NCI-H524 treated with DMSO at 0.1 percent for 48 hours (cell line): ENCODE measurements at places on chromosomes 2 and 18.

GRCh38 chr2:166375736-166376487, at the start of gene SCN9A:
SCN9A (minus strand) TSS chr2:166375944; CDS start chr2:166311756, 64,188 bp downstream.
- peak; percentile 57 for DNase-seq

GRCh38 chr2:103739921-103740320, 978.1 kb downstream of the TMEM182 start:
- DNase-seq, result no peak

DNA sequence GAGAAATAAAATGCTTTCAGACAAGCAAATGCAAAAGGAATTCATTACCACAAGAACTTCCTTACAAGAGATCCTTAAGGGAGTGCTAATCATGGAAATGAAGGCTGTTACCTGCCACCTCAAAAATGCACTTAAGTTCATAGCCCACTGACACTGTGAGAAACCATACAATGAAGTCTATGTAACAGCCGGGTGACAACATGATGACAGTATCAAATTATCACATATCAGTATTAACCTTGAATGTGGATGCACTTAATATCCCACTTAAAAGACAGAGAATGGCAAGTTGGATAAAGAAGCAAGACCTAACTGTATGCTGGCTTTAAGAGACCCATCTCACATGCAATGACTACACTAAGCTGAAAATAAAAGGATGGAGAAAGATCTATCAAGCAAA, 403.4 kb upstream of the MC4R start:
- no peak for DNase-seq

- DNase-seq, result peak; percentile 2
Measured at GRCh38 chr18:39389800-39390379, 1824.3 kb upstream of the CELF4 start.

DNA sequence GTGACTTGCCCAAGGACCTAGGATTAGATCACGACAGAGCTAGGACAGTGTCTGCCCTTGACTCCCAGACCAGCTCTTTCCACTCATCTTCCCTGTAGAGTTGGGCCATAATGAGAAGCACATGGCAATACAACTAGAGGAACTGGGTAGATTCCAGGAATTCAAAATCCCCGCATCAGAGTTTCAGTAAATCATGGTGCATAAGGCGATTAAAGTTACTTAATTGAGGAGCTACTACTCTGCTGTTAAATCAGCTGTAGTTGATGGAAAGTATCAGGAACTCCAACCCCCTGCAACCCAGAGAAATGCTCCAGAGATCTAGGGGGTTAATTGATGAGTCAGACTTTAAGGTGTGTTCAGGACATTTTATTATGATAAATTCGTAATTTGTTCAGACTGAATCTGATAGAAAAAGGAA, 5.7 kb downstream of the ANTXR1 start:
- no peak for DNase-seq

DNA sequence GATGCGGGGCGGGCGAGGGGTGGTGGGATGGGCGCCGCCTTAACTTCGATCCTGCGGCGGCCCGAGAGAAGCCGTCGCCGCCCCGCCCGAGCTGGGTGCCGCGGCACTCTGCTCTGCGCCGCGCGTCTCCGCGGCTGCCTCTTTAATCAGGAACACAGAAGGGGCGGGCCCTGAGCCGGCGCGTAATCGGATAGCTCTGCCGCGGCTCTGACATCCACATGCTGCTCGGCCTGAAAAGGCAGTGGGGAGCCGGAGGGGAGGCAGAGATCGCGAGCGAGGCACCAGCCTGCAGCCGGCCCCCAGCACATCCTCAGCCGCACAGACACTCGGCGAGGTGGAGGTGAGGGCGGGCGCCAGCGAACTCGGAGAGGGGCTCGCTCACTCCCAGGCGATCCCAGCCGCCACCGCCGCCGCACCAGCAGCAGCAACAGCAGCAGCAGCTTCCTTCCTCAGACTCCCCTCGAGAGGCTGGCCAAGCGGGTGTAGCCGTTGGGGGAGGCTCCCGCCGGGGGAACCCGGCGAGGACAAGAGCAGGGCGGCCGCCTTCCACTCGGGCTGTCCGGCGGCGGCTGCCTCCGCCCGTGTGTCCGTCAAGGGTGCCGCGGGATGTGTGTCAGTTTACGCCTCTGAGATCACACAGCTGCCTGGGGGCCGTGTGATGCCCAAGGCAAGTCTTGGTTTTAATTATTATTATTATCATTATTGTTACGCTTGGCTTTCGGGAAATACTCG, at the start of gene NRP2:
Gene NRP2 (plus strand): TSS at position 263 of the 732 bp plus-strand sequence. CDS start 790 bp downstream, outside the sequence.
- DNase-seq, result peak; percentile 59

- DNase-seq, result no peak
Measured at GRCh38 chr2:41989501-41990180, 58.2 kb upstream of the PKDCC start.

DNA sequence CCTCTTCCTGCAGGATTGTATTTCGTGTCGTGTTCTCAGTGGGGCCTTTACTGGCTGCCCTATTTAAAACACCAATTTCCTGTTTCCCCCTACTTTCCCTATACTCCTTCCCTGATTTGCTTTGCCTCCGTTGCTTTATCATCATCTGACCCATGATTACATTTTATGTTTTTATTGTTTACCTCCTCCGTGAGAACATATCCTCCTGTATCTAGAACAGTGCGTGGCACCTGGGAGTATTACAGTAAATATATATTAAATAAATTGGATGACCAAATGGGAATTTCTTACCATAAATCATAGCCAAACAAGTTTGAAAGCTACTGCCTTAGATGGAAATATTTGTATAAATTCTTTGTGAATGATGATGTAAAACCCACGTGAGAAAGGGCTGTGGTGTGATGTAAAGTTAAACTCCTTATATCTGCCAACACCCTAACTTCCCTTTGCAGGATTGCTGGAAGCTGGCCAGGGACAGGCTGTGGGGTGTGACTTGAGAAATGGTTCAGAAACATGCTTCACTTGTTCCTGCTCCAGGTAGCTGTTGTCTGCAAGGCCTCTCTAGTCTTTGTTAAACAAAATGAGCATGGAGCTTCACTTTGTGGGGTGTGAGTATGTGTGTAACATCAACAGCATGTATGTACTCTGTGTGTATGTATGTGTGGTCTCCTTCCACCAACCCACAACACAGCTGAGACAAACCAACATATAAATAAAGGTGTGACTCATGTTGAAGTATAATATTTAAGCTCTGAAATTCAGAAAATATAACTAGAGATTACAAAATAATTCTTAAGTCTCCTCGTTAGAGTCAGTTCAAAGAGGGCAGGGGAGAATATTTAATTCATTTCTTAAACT, 40.3 kb downstream of the LHCGR start:
- DNase-seq, result no peak

- no peak for DNase-seq
Measured at GRCh38 chr2:74399785-74400184, 19.7 kb upstream of the DCTN1 start.

DNA sequence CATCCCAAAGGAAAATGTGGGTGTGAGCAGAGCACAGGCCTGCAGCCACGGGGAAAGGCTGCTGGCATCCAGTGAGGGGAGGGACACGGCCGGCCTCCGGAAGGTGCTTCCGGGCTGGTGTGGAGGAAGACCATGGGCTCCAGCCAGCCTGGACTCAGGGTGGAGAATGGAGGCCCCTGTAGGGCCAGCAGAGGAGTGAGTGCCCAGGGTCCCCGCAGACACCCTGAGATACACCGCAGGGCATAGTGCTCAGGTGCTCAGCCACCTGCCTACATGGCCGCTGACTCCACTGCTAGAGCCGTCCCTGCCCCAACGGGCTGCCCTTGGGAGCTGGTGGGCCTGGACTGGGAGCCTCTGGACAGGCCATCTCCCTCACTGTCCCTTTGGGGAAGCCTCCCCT, 28.5 kb upstream of the SNTG2 start:
- no peak for DNase-seq
